ENCODE measurements at places on chromosomes 12 and 14. TPM values are rescaled to one million over a fixed set of nuclear protein-coding genes. Genes with fewer than 3 reads are reported as not detected.

- DNase-seq = no peak
Measured at GRCh38 chr14:76472199-76472723, 96.3 kb downstream of the ESRRB start.

DNA sequence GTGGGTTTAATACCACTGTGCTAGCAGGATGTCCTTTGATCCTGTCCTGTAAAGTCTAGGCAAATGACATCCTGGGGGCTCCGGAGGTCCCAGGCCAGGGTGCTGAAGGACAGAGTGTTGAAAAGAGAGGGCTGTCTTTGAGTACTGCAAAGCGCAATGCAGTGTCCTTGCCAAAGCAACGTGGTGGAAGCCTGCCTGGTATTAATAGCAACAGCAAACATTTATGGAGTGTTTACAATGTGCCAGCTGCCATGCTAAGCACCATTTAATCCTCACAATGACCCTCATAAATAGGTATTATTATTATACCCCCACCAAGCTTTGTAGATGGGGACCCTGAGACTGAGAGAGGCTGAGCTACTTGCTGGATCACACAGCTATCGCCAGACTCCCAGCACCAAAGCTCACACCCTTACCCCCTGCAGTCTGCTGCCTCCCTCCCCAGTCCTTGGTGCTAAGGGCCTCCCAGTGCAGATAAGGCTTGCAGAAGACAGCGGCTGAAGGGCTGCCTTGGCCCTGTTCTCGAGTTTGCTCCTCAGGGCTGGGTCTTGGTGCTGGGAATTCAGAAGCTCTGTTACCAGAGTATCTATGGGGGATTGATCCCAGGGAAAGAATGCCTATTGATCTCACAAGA lies 427.7 kb downstream of the FUT8 start:
- DNase-seq = no peak

GRCh38 chr12:52810554-52810953 lies 3.4 kb downstream of the KRT4 start:
- no peak for DNase-seq

The CCNT1 gene
- total RNA-seq = 13.9 TPM

The OR6C65 gene
- total RNA-seq = not detected

The SLC48A1 gene
- 23.2 TPM for total RNA-seq

GRCh38 chr12:112741106-112741505 lies 50.4 kb upstream of the RPH3A start:
- no peak for DNase-seq
